IPS DF 19.7 (cell line): ENCODE measurements at places on chromosomes 6 and 20.
A peak's percentile ranks its signal among the peaks of the same experiment; 100 is the strongest.

DNA sequence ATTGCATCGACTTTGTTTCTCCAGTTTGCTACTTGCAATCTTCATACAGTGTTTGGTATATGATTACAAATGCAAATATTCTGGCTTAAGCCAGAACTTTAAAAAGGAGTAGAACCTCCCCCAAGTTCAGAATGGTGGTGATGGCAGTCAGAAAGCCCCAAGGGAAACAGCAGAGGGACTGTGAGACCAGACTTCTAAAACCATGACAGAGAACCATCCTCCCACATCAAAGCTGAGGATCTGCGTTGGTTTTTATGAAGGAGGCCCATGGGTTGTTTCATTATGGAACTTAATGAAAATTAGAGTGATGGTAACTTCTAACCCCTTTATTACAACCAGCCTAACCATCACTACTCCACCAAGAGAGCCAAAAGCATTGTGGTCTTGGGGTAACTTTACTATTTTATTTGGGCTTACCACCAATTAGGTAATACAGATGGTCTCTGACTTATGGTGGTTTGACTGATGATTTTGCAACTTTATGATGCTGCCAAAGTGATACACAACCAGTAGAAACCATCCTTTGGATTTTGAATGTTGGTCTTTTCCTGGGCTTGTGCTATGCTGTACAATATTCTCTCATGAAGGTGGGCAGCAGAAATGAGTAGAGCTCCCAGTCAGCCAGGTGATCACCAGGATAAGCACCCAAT lies 10.9 kb upstream of the MRS2 start:
- no peak for DNase-seq

DNA sequence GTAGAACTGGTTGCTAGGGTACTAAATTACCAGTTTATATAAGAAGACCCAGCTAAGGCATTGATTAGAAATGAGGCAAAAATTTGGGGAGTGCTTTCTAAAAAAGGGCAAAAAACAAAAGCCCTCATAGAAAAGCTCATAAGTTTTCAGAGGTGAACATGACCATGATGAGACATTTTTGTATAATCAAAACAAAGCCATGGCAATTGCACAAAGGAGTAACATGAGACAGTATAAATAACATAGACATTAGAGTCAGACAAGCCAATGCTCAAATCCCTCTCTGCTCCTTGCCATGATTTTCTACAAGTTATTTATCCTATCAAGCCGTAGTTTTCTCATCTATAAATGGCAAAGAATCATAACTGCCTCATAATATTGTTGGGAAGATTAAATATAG lies 112.2 kb upstream of the ADTRP start:
- DNase-seq, result no peak

- no peak for DNase-seq
Measured at GRCh38 chr6:85660181-85660611, 17.5 kb upstream of the SYNCRIP start.

DNA sequence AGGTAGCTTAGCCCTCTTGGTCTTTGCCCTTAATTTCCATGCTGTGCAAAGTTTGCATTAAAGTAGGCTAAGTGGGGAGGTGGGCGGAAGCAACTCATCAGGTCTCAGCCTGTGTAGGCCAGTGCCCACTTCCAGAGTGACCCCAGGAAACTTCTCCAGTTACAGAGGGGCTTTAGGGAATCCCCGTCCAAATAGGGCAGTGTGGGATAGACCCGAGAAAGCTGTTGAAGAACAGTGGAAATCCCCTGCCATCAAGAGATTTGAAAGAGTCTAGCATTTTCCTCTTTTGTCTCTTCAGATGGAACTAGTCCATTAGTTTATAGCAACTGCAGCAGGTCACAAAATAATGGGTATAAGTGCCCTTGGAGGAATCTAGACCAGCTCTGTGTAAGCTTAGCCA lies 20.2 kb downstream of the SF3B5 start:
- no peak for DNase-seq

GRCh38 chr6:33407132-33407718 lies 3.6 kb upstream of the PHF1 start:
- no peak for DNase-seq

DNA sequence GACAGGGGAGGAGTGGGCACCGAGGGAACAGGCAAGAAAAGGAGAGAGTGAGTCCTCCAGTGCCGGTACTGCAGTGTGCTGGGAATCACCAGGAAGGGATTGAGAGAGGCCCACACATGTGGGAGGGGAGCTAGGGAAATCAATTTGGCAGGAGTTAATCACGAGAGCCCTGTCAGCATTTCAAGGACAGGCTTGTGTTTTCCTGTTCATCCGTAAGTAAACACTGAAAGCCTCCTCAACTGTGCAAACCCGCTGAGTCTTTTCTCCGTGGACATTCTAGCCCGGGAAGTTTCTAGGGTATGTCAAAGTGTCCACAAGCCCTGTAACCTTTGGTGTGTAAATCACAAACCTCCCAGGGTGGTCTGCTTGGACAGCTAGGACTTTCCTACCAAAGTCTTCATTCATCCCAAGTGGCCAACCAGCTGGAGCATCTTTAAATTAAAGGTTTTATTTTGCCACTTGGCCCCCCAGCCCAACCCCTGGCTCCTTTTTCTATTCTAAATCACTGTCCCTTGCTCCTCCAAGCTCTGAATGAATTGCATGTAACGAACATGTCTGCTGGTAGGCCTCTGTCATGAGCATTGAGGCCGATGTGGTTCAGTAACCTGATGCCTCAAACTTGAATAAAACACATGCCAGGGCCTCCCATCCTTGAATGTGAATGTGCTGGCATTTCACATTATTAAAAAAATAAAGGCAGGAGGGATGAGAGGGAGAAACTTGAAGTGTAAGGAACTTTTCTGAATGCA lies 149.1 kb downstream of the ZNF217 start:
- DNase-seq, result no peak

- no peak for DNase-seq
Measured at GRCh38 chr6:42505385-42505718, 53.6 kb upstream of the TRERF1 start.

DNA sequence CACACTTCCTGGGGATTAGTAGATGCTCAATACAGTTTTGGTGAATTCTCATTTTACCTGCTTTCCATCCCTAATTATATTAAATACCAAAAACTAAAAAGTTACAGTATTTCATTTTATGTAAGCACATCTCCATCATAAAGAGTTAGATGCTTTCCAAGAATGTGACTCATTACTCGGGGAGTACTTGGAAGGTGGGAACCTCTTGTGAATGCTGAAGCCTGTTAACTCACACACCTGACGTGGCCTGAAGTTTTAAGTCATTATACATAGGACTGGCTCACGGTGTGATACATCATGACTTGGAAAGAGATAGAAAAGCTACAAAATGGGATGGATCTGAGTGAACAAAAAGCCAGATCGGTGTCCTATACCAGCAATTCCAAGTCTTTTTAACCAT lies 2.2 kb upstream of the OSER1 start:
- no peak for DNase-seq

DNA sequence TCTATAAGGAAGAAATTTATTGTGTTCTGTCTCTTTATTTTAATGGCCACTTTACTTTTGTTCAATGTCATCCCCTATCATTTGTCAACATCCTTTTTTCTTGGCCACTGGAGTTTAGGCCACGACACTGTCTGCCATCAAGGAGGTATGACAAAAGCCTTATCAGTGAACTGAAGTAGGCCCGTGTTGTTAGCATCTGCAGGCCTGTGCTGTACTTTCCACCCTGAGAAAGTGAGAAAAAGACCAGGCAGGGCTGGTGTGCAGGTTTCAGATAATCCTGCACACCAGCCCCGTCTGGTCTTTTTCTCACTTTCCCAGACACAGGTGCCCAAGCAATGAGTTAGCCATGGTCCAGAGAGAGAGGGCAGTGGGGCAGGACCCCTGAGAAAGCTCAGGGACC lies 57.6 kb downstream of the GOPC start:
- no peak for DNase-seq

DNA sequence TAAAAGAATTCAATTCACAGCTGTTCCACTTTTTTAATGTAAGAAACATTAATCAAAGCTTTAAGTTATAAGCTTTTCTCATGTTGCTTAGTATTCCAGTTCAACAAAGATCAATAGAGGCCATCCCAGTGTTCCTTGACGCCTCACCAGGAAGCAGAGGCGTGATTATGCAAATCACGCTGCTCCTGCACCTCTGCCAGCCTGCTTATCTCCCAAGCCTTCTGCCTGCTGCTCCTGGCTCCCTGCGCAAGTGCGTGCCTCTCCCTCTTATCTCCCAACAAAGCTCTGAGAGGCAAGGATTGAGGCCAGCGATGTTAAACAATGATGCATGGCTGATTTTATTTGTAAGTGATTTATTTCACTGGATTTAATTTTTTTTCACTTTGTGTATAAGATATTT lies 42.8 kb downstream of the INSM1 start:
- DNase-seq, result peak; percentile 15

- DNase-seq, result no peak
Measured at GRCh38 chr6:127198549-127198948, 68.1 kb upstream of the RNF146 start.

DNA sequence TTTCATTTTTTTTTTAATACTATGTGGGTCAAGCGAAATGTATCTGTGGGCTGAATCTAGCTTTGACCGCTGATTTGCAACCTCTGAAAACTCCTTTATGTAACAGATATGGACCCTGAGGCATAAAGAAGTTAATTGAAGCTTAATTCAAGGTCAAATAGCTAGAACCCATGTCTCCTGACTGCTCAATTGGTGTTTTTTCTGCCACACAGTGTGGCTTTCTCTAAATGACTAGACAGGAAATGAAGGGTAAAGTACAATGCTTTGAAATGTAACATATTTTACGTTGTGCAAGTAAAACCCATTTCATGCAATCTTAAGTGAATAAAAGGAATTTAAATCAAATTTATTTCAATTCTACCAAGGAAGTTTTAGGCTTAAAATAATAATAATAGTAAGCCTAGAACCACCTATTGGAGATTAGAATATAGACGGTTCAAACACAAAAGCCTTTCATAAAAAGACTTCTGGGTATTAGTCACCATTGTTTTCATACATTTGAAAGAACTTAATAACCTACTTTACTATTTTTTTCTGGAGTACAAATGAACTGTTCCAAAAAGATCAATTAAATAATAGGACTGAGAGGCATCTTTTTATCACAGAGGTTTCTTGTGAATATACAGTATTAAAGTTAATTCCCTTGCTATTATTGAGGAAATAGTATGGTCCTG lies 279.8 kb downstream of the EPHA7 start:
- no peak for DNase-seq

DNA sequence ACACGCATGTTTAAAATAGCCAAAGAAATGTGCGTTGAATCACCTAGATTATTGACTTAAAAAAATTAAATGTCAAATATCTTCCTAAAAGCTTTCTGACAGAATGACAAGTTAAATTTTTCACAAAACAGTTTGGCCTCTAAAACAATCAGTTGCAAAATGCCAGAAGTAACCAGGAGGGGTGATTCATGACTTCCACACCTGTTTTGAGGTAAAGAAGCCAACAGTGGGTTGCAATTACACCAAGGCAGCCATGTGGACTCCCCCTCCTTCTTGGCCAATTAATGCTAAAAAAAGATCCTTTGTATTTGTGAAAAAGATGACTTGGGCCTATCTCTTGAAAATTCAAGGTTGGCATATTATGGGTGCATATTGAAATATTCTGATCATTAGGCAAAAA lies 424.8 kb downstream of the CBLN4 start:
- DNase-seq, result no peak

DNA sequence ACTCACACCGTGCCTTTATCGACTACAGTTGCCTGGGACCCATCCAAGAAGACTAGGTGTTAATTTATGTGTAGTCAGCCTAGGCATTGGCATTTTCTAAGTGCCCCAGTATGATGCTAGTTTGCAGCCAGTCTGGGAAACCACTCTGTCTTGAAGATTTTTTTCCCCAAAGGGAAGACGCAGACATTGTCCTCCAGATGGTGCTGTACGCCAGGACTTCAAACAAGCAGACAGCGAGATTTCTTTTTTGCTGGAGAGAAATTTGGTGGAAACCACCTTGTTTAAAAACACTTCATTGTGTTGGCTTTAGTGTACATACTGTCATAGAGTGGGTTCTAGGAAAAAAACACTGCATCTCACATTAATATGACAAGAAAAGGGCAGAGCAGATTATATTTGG lies 30.0 kb downstream of the ALDH5A1 start:
- DNase-seq, result no peak

GRCh38 chr6:5172897-5173474 lies 87.8 kb downstream of the LYRM4 start:
- DNase-seq, result no peak

DNA sequence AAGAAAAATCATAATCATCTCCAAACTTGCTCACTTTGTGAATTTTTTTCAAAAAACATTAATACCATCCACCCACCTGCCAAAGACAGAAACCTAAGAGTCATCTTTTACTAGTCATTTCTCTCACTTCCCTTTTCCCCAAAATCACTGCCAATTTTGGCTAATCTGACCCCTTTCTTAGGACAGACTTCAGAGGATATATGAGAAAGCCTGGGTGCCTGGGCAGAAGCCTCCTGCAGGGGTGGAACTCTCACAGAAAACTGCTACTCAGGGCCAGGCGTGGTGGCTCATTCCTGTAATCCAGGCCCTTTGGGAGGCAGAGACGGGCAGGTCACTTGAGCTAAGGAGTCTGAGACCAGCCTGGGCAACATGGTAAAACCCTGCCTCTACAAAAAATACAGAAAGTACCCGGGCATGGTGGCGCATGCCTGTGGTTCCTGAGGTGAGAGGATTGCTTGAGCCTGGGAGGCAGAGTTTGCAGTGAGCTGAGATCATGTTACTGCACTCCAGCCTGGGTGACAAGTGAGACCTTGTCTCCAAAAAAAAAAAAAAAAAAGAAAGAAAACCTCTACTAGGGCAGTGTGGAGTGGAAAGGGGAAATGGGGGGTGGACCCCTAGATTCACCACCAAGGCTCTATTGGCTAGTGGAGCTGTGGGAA lies 3.8 kb downstream of the DEK start:
- DNase-seq, result no peak

- no peak for DNase-seq
Measured at GRCh38 chr6:156782691-156783320, 5.6 kb downstream of the ARID1B start.

DNA sequence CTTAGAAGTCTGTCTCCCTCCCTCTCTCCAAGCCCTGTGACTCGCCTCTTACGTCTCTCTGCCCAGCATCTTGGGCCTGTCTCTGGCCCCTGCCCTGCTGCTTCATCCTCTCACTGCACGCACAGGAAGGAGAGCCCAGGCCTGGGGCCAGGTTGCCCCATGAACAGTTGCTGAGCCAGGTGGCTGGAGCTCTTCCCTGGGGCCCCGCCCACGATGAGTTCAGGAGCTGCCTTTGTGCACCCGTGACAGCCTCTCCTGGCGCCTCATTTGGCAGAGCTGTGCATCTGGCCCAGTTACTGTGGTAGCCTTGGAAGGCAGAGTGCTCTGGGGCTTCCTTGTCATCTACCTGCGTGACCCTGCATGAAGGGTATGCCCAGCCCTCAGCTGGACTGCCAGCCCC lies 44.5 kb downstream of the SLC52A3 start:
- no peak for DNase-seq
